ENCODE measurements at places on chromosomes 16 and 17.
A peak's percentile ranks its signal among the peaks of the same experiment; 100 is the strongest.

- H3K27ac ChIP-seq: no peak overlapping the region
- no peaks in the 10 kb centered on the region for H3K27me3 ChIP-seq
- no peak overlapping the region for H3K4me3 ChIP-seq
- no peaks in the 10 kb centered on the region for H3K4me1 ChIP-seq
- no peaks in the 10 kb centered on the region for H3K36me3 ChIP-seq
Observed at GRCh38 chr16:28090646-28091377, 27.3 kb upstream of the GSG1L start.

- DNase-seq: no peak
- no peaks in the 10 kb centered on the region for H3K4me1 ChIP-seq
- no peak overlapping the region for H3K4me3 ChIP-seq
- no peaks in the 10 kb centered on the region for H3K27me3 ChIP-seq
Observed at GRCh38 chr16:20401066-20401465, 3.5 kb downstream of the PDILT start.

GRCh38 chr17:42097691-42098631, at the start of gene ZNF385C:
Gene ZNF385C (minus strand): TSS chr17:42098473. CDS start chr17:42063056, 35,417 bp downstream.
- no peak within 1 kb of the TSS for H3K4me3 ChIP-seq
- DNase-seq: no peak
- no peaks in the 10 kb centered on the region for H3K4me1 ChIP-seq

- H3K36me3 ChIP-seq: no peaks in the 10 kb centered on the region
- peak; percentile 98 for DNase-seq
- H3K4me3 ChIP-seq: no peak overlapping the region
- H3K4me1 ChIP-seq: no peaks in the 10 kb centered on the region
- no peak overlapping the region for H3K27ac ChIP-seq
- H3K27me3 ChIP-seq: no peaks in the 10 kb centered on the region
Observed at GRCh38 chr16:85279825-85280545, 167.7 kb upstream of the CIBAR2 start.

- H3K27ac ChIP-seq: no peak overlapping the region
- no peaks in the 10 kb centered on the region for H3K4me1 ChIP-seq
- H3K27me3 ChIP-seq: no peaks in the 10 kb centered on the region
Observed at GRCh38 chr16:17780181-17780580, 309.4 kb upstream of the XYLT1 start.

DNA sequence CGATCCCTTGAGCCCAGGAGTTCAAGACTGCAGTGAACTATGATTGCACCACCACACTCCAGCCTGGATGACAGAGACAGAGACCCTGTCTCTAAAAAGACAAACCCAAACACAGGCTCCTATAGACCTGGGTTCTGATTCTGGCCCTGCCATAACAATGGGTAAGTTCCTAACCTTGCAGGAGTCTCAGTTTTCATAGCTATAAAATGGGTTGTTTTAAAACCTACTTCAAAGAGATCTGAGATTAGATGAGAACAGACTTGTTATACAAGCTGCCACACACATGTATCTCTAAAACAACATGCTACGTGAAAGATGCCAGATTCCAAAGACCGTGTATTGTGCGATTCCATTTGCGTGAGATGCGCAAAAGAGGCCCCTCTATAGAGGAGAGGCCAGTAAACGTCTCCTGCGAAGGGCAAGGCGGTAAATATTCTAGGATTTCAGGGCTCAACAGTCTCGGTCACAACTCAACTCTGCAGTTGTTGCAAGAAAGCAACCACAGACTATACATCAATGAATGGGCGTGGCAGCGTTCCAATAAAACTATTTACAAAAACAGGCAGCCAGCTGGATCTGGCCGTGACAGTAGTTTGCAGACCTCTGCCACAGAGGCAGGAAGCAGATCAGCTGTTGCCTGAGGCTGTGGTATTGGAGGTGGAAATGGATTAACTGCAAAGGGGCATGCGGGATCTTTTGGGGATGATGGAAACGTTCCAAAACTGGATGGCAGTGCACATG, 5.9 kb downstream of the CORO7 start:
- no peak overlapping the region for H3K27ac ChIP-seq
- H3K27me3 ChIP-seq: no peaks in the 10 kb centered on the region
- peaks cover 53% of the 10 kb centered on the region for H3K4me1 ChIP-seq
- peaks cover 4% of the 10 kb centered on the region for H3K36me3 ChIP-seq
- H3K4me3 ChIP-seq: no peak overlapping the region

DNA sequence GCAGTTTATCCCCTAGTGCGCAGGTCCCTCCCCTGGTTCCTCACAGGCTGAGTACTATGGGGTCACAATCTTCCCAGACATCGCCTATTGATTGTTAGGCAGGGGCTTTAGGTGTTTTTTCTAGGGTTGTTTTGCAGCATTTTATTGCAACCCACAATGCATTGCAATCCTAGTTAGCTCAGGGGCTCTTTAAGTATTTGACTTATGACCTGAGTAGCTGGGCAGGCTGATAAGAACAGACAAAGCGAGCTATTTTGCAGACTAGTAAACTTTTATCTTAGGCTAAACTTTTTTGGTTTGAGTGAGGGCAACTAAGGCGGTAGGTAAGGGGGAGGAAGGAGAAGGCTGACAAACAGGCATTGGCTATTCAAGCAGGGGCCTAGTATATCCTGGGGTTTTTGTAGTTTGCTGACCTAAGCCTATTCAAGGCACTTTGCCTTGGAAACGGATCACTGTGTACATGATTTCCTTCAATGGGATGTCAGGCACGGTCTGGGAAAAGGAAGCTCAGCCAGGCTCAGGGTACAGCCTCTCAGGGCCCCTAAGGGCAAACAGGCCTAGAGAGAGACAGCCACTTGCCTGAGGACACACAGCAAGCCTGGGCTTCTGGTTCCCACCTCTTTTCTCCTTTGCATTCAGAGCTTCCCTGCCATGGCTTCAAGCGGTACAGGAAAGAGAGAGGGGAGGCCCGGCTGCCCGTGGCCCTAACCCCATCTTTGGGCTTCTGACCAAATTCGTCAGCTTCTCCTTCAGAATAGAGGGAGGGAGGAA, 6.4 kb downstream of the DRC7 start:
- no peaks in the 10 kb centered on the region for H3K4me1 ChIP-seq
- H3K27me3 ChIP-seq: no peaks in the 10 kb centered on the region
- H3K27ac ChIP-seq: no peak overlapping the region
- DNase-seq: peak; percentile 31

- H3K36me3 ChIP-seq: no peaks in the 10 kb centered on the region
- H3K27ac ChIP-seq: no peak overlapping the region
- DNase-seq: no peak
- H3K4me3 ChIP-seq: no peak overlapping the region
Observed at GRCh38 chr17:32801641-32802040, 75.3 kb downstream of the MYO1D start.

DNA sequence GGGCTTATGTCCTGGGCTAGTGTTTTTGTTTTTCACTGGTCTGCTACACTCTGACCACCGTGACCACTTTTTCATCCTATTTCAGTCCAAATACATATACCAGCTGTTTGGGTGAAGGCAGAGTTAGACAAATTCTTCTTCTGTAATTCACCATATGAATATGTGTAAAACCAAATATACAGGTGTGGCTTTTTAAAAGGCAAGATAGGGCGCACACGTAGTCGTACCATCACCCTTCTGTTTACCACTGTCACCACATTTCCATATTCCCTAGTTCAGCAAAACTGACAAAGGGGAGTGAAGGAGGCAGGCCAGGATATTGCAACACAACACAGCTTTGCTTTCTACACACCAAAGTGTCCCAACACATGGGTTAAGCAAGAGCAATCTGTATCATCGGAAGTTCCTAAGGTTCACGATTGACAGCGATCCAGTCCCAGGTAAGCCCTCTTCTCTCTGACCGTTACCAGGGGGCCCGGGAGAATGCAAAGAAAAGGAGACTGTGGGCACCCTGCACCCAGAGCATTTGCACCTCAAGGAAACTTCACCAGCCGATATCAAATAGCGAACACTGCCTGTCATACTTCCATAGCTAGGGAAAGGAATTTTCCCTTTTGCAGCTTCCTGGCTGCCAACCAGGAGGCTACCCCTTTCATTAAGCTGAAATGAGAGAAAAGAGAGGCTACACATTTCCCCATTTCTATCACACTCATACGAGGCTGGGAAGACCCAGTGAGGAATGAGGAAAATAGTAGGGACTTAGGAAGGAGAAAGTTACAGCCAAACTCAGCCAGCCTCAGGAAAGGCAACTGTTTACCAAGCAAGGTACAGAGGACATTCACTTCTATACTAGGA, 23.1 kb downstream of the CREBBP start:
- no peak overlapping the region for H3K4me3 ChIP-seq
- H3K36me3 ChIP-seq: no peaks in the 10 kb centered on the region
- DNase-seq: peak; percentile 81
- no peaks in the 10 kb centered on the region for H3K27me3 ChIP-seq
- H3K27ac ChIP-seq: peak overlapping the region; percentile 48

GRCh38 chr16:86965331-86965730, 351.9 kb downstream of the C16orf95 start:
- no peak overlapping the region for H3K27ac ChIP-seq
- no peaks in the 10 kb centered on the region for H3K36me3 ChIP-seq
- H3K27me3 ChIP-seq: no peaks in the 10 kb centered on the region
- no peak overlapping the region for H3K4me3 ChIP-seq

- H3K27me3 ChIP-seq: no peaks in the 10 kb centered on the region
- no peak overlapping the region for H3K4me3 ChIP-seq
- H3K4me1 ChIP-seq: peaks cover 1% of the 10 kb centered on the region
- no peak overlapping the region for H3K27ac ChIP-seq
- H3K36me3 ChIP-seq: no peaks in the 10 kb centered on the region
- DNase-seq: no peak
Observed at GRCh38 chr16:78179666-78180065, 80.2 kb downstream of the WWOX start.

GRCh38 chr17:44362949-44363612, 572 bp downstream of the FAM171A2 start:
- H3K36me3 ChIP-seq: no peaks in the 10 kb centered on the region
- peak; percentile 70 for DNase-seq
- peaks cover 3% of the 10 kb centered on the region for H3K27me3 ChIP-seq
- no peak overlapping the region for H3K27ac ChIP-seq

GRCh38 chr17:34755371-34755770, 176.0 kb downstream of the TMEM132E start:
- no peaks in the 10 kb centered on the region for H3K4me1 ChIP-seq
- peaks cover 3% of the 10 kb centered on the region for H3K27me3 ChIP-seq
- H3K36me3 ChIP-seq: no peaks in the 10 kb centered on the region

- no peaks in the 10 kb centered on the region for H3K4me1 ChIP-seq
- H3K27ac ChIP-seq: no peak overlapping the region
- no peak for DNase-seq
- H3K4me3 ChIP-seq: no peak overlapping the region
Observed at GRCh38 chr16:10517868-10518267, 62.5 kb downstream of the EMP2 start.

- H3K36me3 ChIP-seq: no peaks in the 10 kb centered on the region
- H3K4me3 ChIP-seq: no peak overlapping the region
- no peak overlapping the region for H3K27ac ChIP-seq
- H3K27me3 ChIP-seq: no peaks in the 10 kb centered on the region
- no peaks in the 10 kb centered on the region for H3K4me1 ChIP-seq
Observed at GRCh38 chr16:30802936-30803335, 15.9 kb upstream of the ZNF629 start.

GRCh38 chr17:82402865-82403264, 15.3 kb upstream of the HEXD start:
- H3K4me1 ChIP-seq: no peaks in the 10 kb centered on the region
- H3K27me3 ChIP-seq: no peaks in the 10 kb centered on the region
- no peaks in the 10 kb centered on the region for H3K36me3 ChIP-seq
- H3K4me3 ChIP-seq: no peak overlapping the region
- no peak for DNase-seq

DNA sequence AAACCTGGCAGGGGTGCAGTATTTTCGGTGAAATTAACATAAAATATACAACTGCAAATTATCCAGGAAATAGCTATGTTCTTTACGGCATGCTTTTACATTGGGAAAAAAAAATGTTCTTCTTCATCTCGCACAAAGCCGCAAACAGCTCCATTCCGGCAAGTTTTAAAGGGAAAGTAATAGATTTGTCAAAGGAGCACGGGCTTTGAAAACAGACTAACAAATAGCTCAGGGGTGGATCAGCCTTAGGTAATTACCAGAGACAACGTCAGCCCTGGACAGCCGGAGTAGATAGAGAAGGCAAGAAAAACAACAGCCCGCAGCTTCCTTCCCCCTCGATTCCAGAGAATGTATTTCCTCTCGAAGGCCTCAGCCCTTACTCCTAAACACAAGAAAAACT, 222.5 kb downstream of the C16orf78 start:
- H3K27ac ChIP-seq: peak overlapping the region; percentile 2
- H3K27me3 ChIP-seq: no peaks in the 10 kb centered on the region
- H3K4me1 ChIP-seq: peaks cover 10% of the 10 kb centered on the region
- no peak overlapping the region for H3K4me3 ChIP-seq
- H3K36me3 ChIP-seq: no peaks in the 10 kb centered on the region

GRCh38 chr17:2610195-2611175, 17.0 kb downstream of the PAFAH1B1 start:
- peaks cover 20% of the 10 kb centered on the region for H3K4me1 ChIP-seq
- H3K27me3 ChIP-seq: no peaks in the 10 kb centered on the region
- DNase-seq: no peak
- no peaks in the 10 kb centered on the region for H3K36me3 ChIP-seq

DNA sequence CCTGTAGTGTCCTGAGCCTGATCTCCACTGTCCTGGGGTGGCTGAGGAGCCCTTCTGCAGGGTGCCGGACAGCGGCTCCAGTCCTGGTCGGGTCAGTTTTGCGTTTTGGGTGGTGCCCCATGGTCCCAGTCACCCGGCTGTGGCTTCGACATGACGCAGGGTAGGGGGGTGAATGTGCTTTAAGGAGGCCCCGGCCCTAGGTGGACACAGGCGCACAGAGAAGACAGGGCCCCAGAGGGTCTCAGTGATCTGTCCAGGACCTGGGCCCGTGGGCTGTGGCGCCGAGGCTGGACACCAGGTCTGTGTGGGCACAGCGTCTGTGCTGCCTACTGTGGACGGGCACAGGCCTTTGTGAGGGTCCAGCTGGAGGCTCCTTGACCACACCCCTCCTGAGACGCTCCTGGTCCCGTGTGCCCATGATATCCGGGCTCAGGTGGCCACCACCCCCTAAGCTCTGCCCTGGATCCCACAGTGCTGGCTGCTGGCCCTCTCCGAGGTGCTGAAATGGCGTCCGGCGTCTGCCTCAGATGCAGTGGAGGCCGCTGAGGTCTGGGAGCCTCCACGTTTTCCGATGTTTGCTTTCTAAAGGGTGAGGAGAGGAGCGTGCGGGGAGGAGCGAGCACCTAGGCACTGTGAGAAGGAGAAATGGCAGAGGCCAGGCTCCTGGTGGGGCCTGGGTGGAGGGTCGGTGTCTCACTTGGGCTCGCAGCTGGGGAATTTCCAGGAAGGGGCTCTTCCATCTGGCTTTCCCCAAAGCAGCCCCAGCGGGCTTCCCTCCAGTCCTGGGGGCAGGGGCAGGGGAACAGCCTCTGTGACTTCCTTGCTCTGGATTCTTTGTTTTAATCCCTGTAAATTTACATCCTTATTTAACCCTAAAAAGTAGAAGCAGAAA, 56.1 kb upstream of the ACSF3 start:
- H3K36me3 ChIP-seq: no peaks in the 10 kb centered on the region
- H3K4me1 ChIP-seq: no peaks in the 10 kb centered on the region
- H3K27ac ChIP-seq: no peak overlapping the region

Measured in lung (tissue), 17 donors.